ENCODE measurements at places on chromosomes 16 and 17. TPM values are rescaled to one million over a fixed set of nuclear protein-coding genes. Genes with fewer than 3 reads are reported as not detected.

DNA sequence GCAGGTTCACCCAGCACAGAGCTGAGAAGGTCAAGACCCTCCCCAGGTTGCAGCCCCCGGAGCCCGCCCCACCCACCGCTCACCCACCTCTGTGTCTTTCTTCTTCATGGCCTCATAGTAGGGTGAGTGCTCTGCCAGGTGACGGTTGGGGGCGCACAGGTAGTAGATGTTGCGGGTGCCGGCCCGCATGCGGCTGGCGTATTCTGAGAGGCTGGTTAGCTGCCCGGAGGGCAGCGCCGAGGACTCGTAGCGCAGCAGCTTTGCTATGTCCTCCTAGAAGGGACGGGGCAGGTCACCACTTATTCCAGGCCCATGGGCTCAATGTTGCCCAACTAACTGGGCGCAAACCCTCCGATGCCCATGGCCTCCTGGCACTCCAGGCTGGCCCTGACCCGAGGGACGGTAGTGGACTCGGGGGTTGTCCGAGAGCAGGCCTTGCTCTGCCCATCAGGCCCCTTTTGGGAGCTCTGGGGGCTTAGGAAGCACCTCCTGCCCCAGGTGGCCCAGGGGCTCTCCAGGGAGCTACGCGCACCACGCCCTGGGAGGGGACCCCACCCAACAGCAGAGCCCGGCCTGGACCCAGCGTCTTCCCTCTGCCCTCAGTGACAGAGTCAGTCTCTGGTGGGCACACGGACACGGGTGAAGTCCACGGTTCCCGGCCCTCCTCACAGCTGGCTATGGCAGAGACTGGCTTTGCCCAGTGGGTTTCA, 9.9 kb downstream of the DNASE1 start:
- no peak for DNase-seq

DNA sequence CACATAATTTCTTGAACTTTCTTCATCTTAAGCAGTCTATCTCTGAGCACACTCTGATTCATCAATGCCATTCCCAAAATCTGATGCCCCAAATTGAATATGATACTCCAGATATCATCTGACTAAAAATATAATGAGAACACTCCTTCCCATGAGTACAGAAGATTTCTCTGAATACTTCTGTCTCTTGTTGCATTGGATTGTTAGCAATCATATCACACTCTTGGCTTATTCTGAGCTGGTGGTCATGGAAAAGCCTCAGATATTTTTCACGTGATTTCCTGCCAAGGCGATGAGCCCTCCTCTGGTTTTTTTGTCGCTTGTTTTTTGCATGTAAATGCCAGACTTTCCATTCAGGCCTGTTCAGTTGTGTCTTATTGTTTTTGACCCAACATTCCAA, 87.2 kb downstream of the NOG start:
- no peak for DNase-seq

DNA sequence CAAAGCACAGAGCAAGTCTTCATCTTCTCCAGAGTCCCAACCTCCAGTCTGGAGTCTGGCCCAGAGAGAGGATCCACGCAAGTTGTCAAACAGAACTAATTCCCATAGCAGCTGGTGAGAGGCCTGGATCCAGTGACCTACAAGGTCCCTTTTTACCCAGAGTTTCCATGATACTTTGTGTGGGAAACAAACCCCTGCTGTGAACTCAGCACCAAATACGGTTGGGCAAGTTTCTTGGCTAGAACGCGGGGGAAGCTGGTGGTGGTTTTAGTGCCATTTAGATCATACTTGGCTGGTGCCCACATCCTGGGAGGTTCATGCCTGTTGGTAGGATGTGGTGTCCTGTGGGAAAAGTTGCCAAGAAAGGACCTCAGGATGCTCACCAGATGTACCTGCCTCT, 18.1 kb downstream of the TMC7 start:
- no peak for DNase-seq

- no peak for DNase-seq
Measured at GRCh38 chr16:31130899-31131298, 4.6 kb downstream of the PRSS8 start.

Gene SNAI3
- 2.3 TPM for total RNA-seq

Gene PGAP3
- 14.0 TPM for total RNA-seq

Gene REXO5
- 11.8 TPM for total RNA-seq

Gene KRT24
- not detected for total RNA-seq

Gene CUEDC1
- total RNA-seq = 0.30 TPM

GRCh38 chr17:7018331-7018964, 4.4 kb upstream of the BCL6B start:
- no peak for DNase-seq

Gene BEAN1
- not detected for total RNA-seq

Gene MRM1
- total RNA-seq = 23.2 TPM

DNA sequence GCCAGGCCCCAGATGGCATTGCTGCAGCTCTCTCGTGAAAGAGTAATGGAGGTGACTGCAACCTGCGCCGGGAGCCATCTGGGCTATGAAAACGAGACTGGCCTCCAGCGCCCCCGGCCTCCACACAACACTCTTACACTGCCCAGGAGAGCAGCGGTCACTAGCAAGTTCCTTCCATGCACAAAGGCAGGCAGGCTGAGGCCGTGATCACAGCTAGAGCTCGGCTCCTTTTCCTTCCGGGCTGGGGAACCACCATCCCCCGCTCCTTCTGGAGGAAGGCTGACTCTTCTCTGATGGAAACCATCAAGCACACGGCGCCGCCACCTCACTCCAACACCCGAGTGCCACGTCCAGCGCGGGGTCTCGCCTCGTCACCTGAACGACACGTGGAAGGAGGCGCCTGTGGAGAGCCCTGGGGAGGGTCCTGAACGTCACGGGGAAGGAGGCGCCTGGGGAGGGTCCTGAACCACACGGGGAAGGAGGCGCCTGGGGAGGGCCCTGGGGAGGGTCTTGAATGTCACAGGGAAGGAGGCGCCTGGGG, 61.9 kb downstream of the KLHDC4 start:
- DNase-seq = no peak

Gene CALB2
- total RNA-seq = not detected

DNA sequence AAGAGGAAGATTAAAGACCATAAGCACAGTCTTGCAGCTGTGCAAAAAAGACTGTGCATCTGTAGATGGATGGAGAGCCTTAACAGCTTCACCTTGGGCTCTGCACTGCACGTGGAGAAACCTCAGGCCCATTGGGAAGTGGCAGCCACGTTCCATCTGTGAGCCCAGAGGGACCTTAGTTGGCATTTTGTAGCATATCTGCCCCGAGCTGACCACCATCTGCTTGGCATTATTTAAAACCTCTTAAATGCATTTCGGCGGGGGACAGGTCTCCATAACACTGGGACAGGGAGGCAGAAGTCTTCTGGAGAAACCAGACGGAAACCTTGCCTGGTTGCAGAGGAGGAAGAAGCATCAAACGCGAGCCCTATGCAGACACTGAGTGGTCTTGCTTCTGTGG, 345.6 kb downstream of the CPPED1 start:
- DNase-seq = no peak

DNA sequence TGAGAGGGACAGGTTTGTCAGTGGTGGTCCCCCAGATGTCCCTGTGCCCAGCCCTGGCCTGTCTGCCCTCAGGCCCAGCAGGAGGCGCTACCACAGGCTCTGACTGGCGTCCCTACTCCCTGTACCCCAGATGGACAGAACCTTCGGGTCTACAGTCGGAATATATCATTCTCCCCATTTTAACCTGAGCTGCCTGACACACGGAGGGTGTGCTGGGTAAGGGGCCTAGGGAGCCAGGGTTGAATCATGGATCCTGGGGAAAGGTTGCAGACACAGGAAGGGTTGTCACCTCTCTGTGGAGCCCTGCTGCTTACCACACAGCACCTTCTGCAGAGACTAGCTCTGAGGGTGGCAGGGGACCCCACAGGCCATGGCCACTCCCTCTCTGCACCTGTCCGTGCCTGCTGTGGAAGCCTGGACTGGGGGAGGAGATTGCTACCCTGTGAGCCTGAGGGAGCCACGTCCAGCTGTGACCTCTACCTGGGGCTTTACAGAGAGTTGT, 162.2 kb upstream of the ZNF267 start:
- DNase-seq = no peak

Gene IGFBP4
- total RNA-seq = 54.6 TPM
